M059J (cell line): ENCODE measurements at places on chromosomes 5 and 9. TPM values are rescaled to one million over a fixed set of nuclear protein-coding genes. Genes with fewer than 3 reads are reported as not detected.

GDNF gene
- 0.05 TPM in 1 of 2 replicates, not detected in the other for total RNA-seq

ZNF189 gene
- 11.1 and 15.1 TPM in 2 replicates for total RNA-seq

PRUNE2 gene
- total RNA-seq: 4.8 and 7.2 TPM in 2 replicates

GPX3 gene
- total RNA-seq: 62.3 and 68.5 TPM in 2 replicates

SPATA31C1 gene
- not detected in 2 replicates for total RNA-seq

MEIKIN gene
- not detected in 2 replicates for total RNA-seq

RASEF gene
- 2.5 TPM in 2 replicates for total RNA-seq

SMIM32 gene
- not detected in 2 replicates for total RNA-seq

PCDHA9 gene
- not detected in 2 replicates for total RNA-seq

IRX1 gene
- total RNA-seq: 9.3 and 23.8 TPM in 2 replicates

- no peak for DNase-seq
Measured at GRCh38 chr9:5813824-5814223, 19.1 kb downstream of the ERMP1 start.

DNA sequence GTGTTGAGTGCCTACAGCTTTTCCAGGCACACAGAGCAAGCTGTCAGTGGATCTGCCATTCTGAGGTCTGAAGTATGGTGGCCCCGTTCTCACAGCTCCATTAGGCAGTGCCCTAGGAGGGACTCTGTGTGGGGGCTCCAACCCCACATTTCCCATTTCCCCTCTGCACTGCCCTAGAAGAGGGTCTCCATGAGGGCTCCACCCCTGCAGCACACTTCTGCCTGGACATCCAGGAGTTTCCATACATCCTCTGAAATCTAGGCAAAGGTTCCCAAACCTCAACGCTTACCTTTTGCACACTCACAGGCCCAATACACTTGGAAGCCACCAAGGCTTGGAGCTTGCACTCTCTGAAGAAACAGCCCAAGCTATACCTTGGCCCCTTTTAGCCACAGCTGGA lies 131.3 kb downstream of the DEPDC1B start:
- DNase-seq: no peak

GRCh38 chr5:133246376-133247150 lies 194.8 kb downstream of the HSPA4 start:
- no peak for DNase-seq

GRCh38 chr9:35905912-35906679 lies at the start of gene HRCT1:
TSS of gene HRCT1 (plus strand) at chr9:35906202. CDS start at chr9:35906288, 86 bp downstream.
- DNase-seq: peak; percentile 99

DNA sequence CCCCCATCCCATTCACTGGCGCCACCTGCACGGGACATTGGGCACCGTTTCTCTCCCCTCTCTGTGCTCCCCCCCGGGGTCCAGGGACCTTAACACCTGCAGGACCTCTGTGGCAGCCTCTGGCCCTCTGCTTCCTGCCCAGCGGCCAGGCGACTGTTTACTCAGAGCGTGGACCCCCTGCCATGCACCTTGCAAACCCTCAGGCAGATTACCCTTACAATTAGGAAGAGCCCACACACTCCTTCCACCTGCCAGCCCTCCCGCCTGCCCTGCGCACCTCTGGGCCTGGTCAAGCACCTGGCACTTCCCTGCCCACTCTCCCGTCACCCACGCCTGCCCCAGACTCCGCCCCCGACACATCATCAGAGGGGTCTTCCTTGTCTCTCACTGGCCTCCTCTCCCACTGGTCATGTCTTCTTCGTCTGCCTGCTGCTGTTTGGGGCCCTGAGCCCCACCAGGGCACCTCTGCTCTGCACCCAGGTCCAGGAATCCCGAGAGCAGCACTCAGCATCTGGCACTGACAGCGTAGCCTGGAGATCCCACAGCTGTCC lies 281.3 kb upstream of the IRX4 start:
- DNase-seq: no peak

- no peak for DNase-seq
Measured at GRCh38 chr9:94788570-94789105, 62.1 kb downstream of the AOPEP start.
